ENCODE measurements at places on chromosomes 6 and 20.

DNA sequence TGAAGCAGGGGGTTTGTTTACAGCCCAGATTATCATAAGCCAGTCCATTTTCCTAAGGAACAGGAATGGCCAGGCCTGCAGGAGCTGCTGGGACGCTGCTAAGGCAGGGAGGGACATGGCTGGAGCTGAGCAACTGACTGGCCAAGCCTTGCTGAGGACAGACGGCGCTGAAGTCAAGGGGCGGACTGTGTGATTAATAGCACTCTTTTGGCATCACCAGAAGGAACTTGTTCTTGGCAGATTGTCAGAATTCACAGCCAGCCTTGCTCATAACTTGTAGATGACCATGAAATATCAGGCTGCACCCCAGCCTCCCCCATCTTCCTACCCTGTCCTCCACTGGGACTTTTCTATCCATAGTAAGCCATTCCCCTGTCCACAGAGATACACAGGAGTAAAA is 218.8 kb upstream of the RNF24 start:
- no peak for DNase-seq

DNA sequence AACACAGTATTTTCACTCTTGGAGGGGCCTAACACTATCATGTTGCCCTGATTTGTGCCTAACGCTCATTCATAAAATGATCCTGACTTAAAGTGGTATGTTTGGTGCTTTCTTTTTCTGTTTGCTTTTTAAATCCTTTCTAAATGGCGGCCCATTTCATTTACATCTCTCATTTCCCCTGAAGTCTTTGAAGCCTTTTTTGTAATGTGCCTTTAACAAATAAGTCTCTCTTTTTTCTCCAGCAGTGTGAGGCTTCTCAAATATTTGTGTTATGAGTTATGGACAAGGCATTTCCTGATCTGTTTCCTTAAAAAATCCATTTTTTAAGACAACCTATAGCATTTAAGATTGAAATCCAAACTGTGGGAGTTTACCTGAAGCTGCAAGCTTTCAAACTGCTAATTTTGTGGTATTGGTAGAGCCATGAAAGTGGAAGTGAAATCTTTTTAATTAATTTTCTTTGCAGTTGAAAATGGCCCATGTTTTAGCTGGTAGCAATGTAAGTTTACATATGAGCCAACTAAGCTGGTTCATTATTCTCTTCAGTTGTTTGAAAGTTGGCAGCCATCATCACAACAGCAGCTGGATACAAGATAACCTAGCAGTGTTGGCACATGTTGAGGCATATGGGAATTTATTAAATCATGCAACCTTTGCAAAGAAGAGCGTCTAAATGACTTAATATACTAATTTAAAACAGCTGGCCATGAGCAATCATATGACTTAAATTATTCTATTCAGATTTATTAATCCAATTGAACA is 469.7 kb downstream of the CDKAL1 start:
- no peak for DNase-seq

GRCh38 chr20:10925767-10926166 is 252.0 kb upstream of the JAG1 start:
- DNase-seq: no peak

- DNase-seq: no peak
Observed at GRCh38 chr20:51584116-51584515, 41.6 kb upstream of the NFATC2 start.

DNA sequence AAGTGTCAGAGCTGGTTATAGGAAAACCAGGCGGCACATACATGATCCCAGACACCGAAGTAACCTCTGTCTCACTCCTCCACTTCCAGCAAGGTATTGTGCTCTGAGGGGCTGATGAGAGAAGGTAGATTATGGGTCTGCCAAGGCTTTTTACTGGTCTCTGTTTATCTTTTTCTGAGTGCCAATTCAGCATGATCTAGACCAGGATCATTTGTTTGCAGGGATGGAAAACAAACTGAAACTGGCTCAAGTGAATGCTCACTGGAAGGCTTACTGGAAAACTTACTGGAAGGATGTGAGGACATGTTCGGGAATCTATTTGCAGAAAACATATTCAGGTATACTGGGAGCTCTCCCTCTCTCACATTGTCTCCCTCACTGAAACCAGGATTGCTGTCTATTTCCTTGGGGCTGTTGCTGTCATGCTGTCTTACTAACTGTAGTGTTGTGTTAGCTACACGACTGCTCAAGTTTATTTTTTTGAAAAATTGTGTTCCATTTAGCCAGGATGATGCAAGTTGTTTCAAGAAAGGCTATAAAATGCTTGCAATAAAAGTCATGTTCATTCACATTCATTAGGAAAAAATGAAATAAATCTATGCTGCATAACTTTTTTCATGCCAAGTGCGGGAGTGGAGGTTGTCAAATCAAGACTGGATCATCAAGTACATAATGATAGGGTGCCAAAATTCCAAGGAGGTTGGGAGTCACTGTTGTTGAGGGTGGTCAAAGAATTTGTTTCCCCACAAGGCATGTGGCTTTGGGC is 37.0 kb downstream of the KLHL31 start:
- DNase-seq: no peak

GRCh38 chr6:9623985-9624384 is 790.9 kb downstream of the TFAP2A start:
- DNase-seq: no peak

GRCh38 chr6:4776493-4777393 is 539 bp downstream of the CDYL start:
- no peak for DNase-seq

DNA sequence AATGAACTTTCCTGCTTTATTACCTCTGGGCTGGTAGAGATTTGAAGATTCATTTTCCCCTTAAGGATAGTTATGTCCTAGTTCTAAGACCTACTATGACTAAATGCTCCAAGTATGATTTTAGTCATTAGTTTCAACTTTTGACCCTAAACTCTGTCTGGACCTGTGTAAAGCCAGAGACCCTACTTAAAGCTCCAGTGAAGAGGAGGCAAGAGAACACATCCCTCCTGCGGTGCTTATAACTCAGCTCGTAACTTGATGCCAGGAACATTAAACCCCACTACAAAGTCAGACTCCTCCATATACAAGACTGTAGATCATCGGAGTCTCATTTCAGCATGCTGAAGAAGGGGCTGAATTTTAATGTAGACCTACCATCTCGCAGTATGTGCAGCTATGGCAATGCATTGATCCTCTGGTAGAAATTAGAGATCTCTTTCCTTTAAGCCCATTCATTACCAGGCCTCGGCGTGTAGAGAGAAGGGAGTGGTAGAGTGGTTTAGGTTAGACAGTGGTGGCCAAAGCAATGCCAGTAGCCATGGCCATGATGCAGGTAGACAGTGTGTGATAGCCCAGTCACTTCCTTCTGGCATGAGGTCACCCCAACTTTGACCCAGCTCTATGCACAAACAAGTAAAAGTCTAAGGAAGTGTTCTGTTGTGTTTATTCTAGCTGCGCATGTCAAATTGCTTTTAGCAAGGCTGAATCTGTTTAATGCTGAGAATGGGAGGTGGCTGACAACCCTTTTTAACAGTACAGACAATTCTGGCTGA is 34.8 kb upstream of the MYB start:
- no peak for DNase-seq

DNA sequence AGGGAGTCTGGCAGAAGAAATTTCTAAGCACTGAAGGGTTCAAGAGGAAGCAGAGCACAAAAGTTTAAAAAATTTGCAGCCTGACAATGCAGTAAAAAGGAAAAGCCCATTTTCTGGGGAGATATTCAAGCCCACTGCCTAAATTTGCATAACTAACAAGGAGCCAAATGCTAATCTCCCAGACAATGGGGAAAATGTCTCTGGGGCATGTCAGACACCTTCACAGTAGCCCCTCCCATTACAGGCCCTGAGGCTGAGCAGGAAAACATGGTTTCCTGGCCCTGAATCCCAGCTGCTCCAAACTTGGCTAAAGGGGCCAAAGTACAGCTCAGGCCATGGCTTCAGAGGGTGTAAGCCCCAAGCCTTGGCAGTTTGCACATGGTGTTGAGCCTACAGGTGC is 908.5 kb upstream of the MANEA start:
- DNase-seq: no peak

GRCh38 chr20:21801193-21801592 is 95.7 kb downstream of the PAX1 start:
- DNase-seq: no peak

Data from amygdala (tissue), 56 donors.